ENCODE measurements at places on chromosomes 5 and 9.

DNA sequence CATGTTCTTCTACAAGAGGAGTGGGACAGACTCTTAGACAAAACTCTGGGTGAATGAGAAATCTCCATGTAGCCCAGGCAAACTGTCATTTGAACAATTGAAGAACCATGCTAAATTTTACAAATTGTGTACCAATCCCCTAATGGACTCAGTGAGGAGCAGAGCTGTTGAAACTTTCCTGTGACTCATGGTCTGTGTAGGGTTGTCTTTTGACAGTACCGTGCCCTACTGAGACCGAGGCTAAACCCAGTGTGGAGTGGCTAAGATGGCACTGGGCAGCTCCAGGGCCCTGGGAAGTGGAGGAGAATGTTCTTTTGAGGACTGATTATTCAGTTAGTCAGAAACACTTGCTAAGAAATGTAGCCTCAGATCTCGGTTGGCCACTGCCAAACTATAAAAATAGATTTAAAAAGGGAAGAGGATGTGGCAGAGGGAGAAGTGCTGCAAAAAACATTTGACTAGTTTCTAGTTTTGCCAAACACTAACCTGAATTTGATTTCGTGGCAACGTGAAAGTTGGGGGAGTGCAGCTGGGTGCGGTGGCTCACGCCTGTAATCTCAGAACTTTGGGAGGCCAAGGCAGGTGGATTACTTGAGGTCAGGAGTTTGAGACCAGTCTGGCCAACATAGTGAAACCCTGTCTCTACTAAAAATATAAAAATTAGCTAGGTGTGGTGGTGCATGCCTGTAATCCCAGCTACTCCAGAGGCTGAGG, 24.7 kb downstream of the POU4F3 start:
- no peak for DNase-seq

DNA sequence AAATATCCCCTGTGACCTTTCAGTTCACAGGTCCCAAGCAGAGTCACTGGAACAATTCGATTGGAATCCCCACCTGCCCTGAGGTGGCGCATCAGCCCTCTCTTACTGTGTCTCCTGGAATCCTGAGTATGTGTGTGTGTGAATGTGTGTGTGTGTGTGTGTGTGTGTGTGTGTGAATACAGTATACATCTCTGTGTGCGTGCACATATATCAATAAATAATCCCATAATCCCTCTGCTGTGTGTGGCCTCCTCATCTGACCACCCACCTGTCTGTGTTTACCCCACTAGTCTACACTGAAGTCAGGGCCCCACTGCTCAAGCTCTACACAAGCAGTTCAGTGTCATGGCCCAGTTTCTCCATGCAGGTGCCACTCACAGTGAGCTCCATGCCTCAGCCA, 187.4 kb downstream of the ERCC6L2 start:
- no peak for DNase-seq

DNA sequence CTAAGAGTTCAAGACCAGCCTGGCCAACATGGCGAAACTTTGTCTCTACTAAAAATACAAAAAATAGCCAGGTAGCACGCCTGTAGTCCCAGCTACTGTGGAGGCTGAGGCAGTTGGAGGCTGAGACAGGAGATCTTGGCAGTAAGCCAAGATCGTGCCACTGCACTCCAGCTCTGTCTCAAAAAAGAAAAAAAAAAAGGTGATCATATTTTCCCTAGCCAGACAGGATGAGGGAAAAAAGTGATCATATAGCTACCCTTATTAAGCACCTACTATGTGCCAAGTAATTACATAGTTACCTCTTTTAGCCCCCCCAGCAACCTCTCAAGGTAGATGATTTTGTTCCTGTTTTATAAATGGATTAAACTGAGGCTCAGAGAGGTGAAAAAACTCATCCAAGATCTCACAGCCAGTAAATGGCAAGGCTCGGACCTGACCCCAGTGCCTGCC, 18.1 kb upstream of the RPL26L1 start:
- no peak for DNase-seq

DNA sequence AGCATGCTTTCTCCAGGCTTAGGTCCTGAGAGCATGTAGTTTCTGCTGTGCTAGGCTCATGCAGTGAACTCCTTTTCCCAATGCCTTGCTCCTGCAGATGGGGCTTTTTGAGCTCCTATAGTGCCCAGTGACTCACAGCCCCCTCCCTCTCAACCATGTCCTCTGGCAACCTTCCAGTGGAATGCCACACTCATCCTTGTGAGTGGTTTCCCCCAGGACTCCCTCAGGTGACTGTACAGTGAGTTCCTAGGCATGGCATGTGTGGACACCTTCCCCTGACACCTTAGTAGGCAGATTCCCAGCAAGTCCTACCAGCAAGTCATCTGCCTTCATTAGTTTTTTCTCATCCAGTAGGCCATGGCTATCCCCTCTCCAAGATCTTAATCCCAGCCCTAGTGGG, 72.4 kb upstream of the CXCL14 start:
- DNase-seq: no peak

All from AG10803 (cell line).